ENCODE measurements at places on chromosomes 5 and 9. TPM values are rescaled to one million over a fixed set of nuclear protein-coding genes. Genes with fewer than 3 reads are reported as not detected.
A peak's percentile ranks its signal among the peaks of the same experiment; 100 is the strongest.

Gene ECSCR
- 0.63 TPM for total RNA-seq

Gene RICTOR
- total RNA-seq = 15.6 TPM

Gene GABRB2
- not detected for total RNA-seq

Gene TAF1L
- not detected for total RNA-seq

Gene FCN2
- total RNA-seq = not detected

Gene IFNK
- total RNA-seq = not detected

Gene ZNF883
- not detected for total RNA-seq

Gene PCDH1
- 3.8 TPM for total RNA-seq

Gene IL13
- total RNA-seq = not detected

GRCh38 chr5:96875791-96876291 lies 459 bp upstream of the ERAP2 start:
- no peak for DNase-seq

DNA sequence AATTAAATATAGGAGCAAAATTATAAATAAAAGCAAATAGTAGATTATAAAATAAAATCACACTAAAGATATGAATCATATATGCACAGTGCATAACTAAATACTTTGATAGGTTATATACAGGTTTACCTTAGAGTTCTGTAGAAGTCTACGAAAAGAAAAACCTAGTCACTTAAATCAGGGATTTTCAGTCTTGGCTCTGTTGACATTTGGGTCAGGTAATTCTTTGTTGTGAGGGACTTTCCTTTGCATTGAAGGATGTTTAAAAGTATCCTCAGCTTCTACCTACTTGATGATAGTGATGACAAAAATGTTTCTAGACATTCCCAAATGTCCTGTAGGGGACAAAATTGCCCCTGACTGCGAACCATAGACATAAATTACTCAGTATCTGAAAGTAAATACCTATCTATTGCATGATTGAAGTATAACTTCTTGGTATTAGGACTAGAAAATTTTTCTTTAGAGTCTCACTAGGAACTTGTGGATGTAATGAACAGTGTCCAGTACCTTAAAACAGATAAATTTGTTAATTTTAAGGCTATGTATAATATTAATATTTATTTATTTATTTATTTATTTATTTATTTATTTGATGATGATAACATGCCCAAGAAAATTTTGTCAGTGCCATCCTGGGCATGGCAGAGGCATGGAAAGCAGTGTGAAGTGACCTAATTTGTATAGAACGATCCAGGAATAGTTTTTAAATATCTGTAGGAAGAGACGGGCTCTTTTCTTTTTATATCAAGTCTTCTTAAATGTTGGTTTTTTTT lies 44.0 kb upstream of the LRRC70 start:
- DNase-seq = no peak

DNA sequence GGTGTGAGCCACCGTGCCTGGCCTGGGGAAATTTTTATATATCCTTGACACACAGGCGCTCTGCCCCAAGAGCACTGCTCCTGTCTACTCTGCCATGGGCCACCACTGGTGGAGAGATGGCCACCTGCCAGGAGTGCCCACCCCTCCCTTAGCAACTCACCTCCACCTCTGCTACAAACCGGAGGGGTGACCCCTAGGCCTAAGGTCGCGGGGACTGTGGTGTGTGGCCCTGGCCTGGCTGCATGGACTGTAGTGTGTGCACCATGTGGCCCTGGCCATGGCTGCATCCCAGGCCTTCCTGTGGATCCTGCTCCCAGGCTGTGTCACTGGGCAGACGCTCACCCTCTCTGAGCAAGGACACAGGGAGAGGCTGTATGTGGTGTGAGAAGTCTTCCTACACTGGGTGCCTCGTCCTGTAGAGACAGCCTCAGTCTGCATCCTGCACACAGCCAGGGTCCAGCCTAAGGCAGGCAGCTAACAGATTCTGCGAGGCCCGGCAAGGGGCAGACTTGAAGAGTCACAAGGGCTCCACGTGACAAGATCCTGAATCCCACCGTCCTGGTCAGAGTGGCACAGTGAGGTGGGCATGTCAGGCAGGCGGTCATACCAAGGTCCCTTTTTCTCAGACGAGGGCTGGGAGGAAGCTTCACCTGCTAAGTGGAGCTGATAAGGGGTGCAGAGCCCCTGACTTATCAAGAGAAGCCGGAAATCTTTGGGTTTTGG lies 10.3 kb downstream of the NINJ1 start:
- no peak for DNase-seq

DNA sequence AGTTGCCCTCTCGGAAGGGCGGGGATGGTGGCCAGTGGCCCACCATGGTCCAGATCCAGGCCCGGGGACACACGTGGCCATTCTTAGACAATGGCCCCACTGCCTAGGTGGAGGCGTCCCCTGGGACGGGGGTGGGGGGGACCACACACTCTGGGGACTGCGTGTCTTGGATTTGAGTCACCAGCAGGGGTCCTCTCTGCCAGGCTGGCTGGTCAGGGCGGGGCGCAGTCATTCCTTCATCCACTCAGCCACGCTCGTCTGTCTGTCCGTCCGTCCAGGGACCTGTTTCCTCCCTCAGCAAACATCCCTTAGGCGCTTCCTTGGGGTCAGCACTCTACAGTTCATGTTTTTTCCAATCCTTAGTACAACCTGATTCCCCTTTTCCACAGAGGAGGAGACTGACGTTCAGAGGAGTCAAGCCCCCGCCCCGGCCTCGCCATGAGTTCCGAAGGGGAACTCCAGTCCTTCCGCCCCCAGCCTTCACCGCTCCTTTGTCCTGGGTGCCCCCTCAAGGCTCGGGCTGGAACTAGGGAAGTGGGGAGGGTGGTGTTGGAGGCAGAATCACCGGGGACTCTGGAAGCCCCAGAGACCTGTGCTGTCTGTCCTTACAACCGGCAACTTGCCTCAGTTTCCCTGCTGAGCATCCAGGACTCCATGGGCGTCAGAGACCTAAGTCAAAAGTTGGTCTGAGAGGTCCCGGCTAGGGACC lies 276.6 kb upstream of the MVB12B start:
- DNase-seq = no peak

DNA sequence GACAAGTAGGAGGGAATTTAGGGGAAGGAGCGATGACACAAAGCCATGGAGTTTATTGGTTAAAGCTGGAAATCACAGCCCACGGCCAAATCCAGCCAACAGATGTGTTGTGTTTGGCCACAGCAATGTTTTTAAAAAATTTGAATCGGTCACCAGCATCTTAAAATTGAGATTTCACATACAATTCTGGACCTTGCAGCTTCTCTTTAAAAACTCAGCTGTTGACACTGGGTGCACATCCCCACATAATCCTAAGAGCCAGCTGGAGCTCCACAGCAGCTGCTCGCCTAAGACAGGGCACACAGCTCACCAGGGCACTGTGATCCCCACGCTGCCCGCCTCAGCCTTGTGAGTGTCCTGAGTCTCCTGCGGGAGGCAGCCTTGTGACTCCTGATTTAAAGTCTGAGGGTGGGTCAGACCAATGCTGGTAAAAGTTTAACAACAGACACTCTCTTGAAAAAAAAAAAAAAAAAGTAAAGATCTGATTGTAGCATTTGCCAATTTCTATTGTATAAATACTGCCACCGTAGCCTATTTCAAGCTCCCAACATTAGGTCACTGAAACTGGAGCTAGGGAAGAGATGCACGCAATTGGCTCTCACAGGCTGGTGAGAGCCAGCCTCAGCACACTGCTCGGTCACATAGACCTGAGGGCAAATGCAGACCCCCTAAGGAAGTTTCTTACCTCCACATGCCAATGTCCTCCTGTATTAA lies 124.8 kb downstream of the HSD17B3 start:
- DNase-seq = peak; percentile 24

- DNase-seq = no peak
These were observed 58.8 kb upstream of the RAI14 start for GRCh38 chr5:34597034-34598027.

DNA sequence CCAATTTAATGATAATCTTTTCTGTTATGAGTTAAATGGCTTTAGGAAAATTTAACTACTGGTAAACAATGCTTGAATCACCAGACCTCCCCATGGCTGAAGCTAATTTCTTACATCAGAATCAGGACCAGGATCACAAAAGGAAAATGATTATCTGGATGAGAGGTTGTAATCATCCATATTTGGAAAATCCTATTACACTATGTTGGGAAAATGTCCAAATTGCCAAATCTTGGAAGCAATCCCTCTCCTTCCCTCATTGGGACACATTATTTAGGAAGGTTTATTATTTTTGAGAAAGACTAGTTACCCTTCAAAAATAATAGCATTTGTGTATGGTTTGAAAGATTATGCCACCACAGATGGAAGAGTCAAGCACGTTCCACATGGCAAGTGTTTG lies 130.7 kb upstream of the MINAR2 start:
- DNase-seq = no peak

DNA sequence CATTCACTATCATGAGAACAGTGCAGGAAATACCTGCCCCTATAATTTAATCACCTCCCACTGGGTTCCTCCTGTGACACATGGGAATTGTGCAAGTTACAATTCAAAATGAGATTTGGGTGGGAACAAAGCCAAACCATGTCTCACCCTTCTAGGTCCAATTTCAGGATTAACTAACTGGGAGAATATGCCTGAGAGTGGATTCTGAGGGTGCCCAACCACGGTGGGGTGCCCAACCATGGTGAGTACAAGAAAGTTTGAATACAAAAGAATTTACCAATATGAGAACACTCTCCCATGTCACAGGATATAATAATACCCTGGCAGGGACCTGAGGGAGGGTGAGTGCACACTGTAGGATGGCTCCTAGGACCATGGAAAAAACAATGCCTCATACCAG lies 17.2 kb upstream of the GDA start:
- peak; percentile 50 for DNase-seq

DNA sequence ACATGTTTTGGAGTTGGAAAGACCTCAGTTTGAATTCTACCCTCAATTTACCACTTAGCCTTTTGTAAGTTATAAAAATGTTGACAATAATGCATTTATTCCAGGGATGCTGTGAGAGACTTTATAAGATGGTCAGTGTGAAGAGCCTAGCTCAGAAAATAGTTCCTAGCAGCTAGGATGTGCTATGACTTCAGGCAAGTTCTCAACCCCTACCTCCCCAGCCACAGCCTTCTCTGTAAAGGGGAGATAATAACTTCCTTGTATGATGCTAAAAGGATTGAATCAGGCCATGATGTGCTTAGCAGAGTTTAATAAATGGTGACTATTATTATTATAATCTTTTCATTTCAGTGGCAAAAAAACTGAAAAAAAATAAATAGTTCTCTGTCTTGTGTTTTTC lies 77.6 kb downstream of the ALDH1A1 start:
- DNase-seq = no peak

DNA sequence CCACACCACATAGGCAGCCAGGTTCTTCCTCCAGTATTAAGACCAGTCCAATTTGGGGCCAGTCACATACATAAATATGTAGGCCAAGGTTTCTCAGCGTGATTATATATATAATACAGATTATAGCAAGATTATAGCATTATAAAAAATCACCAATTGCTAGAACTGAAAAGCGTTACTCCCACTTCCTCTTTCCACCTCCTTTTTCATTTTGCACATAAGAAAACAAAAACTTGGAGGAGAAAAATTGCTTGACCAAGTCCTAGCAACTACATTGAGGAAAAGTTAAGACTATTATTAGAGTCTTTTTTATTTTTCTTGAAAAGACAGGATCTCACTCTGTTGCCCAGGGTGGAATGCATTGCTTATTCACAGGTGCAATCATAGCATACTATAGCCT lies 262.7 kb upstream of the KCNN2 start:
- no peak for DNase-seq

All from MG63 (cell line).